ENCODE measurements at places on chromosomes 12 and 14.
A peak's percentile ranks its signal among the peaks of the same experiment; 100 is the strongest.

GRCh38 chr14:101719045-101719645, 42.4 kb upstream of the PPP2R5C start:
- DNase-seq = no peak

DNA sequence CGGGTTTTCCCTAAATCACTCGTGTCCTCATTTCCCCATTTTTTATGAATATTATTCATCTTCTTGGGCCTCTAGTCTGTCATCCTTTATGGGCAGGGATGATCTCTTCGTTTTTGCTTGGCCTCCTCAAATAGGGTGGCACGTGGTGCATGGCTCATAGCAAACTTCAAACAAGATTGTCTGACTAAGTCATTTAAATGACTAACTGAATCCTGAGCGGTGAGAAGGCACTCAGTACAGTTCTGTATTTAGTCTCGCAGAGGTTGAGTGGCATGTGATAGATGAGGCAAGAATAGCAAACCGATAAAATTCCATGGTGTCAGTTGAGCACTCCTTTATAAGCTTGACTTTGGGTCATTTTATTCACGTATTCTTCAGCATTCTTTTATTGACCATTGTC, 5.7 kb upstream of the JDP2 start:
- peak; percentile 88 for DNase-seq

GRCh38 chr12:58950739-58951100, 30.4 kb upstream of the LRIG3 start:
- DNase-seq = no peak

GRCh38 chr12:117152793-117153775, 37.2 kb downstream of the FBXO21 start:
- DNase-seq = no peak

DNA sequence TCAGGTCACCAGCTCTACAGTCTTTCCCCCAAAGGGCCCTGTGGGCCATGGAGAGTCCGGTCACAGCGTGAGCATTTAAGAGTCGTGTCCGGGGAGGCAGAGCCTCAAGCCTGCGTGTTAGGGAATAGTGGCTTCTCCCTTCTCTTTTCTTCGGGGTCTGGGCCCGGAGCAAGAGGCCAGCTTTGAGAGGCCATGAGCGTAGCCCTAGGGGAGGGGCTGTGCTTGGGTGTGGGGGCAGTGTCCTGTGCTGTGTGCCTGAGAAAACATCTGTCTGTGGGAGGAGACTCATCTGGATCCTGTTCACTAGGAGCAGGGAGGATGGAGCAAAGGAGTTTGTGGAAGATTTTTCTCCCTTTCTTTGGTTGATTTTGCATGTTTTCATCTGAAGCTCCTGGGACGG, 5.3 kb downstream of the LRP1-AS start:
- DNase-seq = no peak

DNA sequence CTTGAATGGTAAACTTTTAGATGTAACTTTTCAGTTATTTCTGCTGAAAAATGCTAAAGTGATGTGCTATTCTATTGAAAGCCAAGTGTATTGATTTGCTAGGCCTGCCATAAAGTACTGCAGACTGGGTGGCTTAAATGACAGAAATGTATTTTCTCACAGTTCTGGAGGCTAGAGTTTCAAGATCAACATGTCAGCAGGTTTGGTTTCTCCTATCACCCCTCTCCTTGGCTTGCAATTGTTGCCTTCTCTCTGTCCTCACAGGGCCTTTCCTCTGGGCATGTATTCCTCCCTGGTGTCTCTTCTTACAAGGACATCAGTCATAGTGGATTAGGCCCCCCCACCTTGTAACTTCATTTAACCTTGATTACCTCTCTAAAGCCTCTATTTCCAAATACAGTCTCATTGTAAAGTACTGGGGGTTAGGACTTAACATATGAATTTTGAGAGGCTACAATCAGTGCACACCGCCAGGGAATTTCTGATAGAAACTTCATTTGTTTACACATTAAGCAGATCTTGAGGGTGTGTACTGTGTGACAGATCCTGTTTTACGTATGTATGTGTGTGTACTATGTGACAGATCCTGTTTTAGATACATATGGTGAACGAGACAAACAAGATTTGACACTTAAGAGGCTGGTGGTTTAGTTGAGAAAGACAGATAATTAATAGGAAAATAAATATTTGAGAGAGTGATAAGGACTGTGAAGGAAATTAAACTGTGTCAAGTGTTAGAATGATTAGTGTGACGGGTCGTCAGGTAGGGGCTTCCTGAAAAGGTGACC, 49.5 kb downstream of the ADIPOR2 start:
- no peak for DNase-seq

GRCh38 chr12:104197264-104197663, 18.3 kb upstream of the TXNRD1 start:
- DNase-seq = peak; percentile 87

- DNase-seq = peak; percentile 49
Measured at GRCh38 chr12:108815875-108816594, 41.3 kb downstream of the SSH1 start.

- no peak for DNase-seq
Measured at GRCh38 chr12:57154804-57155434, 7.5 kb upstream of the LRP1-AS start.

DNA sequence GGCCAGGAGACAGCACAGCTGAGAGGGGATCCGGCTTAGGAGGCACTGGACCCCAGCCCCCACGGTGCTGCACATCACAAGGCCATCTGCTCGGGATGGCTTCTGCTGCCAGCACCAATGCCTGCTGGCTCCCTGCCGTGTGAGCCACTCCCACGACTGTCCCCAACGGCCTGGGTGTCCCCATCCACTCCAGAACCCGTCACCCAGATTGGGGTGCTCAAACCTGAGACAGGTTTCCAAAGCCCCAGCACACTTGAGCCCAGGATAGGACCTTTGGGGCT, 102.4 kb downstream of the RFLNA start:
- no peak for DNase-seq

- DNase-seq = no peak
Measured at GRCh38 chr14:92581966-92582566, 68.5 kb downstream of the RIN3 start.

DNA sequence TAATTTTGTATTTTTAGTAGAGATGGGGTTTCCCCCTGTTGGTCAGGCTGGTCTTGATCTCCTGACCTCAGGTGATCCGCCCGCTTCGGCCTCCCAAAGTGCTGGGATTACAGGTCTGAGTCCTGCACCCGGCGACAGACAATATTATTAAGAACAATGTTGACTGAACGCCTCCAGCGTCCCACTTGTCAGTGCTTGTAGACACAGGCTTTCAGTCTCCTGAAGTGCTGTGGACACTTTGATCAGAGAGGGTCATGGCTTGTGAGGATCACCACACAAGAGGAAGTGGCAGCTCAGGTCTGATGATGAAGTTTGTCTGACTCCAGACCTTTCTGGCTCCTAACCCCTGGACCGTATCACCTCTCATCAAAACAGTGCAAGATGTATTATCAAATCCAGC, 114.6 kb downstream of the CHST11 start:
- no peak for DNase-seq

DNA sequence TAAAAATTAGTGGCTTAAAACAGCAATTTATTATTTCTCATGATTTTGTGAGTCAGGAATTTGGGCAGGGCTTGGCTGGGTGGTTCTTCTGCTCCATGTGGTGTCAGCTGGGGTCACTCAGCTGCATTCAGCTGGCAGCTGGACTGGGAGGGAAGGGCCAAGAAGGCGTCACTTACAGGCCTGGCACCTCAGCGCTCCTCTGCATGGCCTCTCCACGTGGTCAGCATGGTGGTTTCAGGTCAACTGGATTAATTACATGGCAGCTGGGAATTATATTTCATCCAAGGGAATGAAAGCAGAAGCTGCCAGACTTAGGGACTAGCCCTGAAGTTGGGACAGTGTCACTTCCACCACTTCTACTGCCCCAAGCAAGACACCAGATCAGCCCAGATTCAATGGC, 27.5 kb upstream of the IRF2BPL start:
- DNase-seq = no peak

DNA sequence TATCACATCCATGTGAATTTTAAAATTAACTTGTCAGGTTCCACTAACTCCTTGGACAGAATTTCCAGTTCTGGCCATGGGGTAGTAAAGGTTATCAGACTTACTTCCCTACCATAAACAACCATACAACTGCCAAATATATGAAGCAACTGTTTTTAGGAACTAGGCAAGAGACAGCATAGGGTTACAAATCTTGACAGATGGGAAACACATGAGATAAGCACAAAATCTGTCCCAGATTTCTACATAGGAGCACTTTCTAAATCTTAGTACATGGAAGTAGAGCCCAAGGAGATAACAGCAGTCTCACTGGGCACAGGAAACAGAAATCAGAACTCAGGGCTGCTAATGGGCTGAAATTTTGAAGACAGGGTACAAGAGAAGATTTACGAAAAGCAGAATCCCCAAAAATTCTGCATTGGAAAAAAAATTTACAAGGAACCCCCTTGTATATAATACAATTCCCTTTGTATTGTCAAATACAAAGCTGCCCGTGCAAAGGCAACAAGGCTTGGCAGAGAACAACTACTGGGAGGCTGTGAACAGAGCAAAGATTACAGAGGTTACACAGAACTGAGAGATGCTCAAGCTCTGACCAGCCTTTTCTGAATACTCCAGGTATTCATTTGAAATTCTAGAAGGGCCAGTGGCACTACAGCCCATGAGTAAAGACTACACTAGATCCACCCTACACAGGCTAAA, 43.2 kb downstream of the GALNT4 start:
- no peak for DNase-seq

DNA sequence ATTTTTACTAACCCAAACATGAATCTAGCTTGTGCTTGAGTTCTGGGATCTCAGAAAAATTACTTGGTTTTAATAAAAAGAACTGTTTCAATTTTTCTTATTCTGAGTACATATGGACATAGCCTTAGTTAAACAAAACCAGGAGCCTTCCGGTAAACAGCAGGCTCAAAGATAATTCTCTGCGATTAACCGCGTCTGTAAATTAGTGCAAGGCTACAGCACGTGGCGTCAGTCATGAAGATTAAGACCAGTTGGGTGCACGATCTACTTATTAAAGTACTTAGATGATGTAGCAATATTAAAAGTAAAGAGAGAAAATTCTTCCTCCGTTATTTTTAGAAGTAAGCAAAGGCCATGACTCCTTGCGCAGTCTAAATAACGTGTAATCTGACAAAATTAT, 700 bp downstream of the KCNJ8 start:
- no peak for DNase-seq

GRCh38 chr12:1859643-1860042, 39.3 kb downstream of the LRTM2 start:
- no peak for DNase-seq

- DNase-seq = no peak
Measured at GRCh38 chr14:23177181-23177580, 6.3 kb downstream of the SLC7A8 start.

GRCh38 chr12:56330936-56331490, 2.8 kb downstream of the PAN2 start:
- DNase-seq = no peak

DNA sequence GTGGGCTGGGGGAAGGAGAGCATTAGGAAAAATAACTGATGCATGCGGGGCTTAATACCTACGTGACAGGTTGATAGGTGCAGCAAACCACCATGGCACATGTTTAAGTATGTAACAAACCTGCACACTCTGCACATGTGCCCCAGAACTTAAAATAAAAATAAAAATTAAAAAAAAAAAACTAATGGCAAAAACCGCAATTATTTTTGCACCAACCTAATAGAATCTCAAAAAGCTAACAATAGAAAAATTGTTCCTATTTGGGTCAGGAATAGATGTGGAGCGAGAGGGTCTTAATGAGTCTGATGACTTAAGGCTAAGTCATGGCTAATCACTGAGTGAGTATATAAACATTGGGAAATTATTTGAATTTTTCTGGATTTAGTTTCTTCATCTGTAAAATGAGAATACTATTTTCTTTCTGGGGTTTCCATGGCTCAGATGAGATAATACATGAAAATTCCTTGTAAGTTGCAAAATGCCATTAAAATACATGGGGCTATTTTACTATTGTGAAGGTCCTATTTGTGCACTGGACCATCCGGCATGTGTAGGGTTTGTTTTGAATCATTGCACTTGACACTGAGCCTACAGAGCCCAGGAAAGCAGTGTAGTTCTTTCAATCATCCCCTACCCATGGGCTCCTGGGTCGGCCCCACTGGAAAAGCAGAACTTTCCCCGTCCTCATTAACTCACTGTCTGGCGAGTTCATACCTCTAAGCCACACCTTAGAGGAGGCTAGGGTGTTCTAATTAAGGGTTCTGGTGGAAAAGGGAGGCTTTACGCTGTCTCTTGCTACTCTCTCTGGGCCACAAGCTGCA, 164.1 kb upstream of the NTF3 start:
- no peak for DNase-seq
